ENCODE measurements at places on chromosomes 16 and 17. TPM values are rescaled to one million over a fixed set of nuclear protein-coding genes. Genes with fewer than 3 reads are reported as not detected.

The OR1A1 gene
- not detected for total RNA-seq

- no peaks in the 10 kb centered on the region for H3K27me3 ChIP-seq
- H3K4me1 ChIP-seq = no peaks in the 10 kb centered on the region
- no peak overlapping the region for H3K4me3 ChIP-seq
- no peak overlapping the region for H3K27ac ChIP-seq
- H3K36me3 ChIP-seq = no peaks in the 10 kb centered on the region
Observed at GRCh38 chr16:59405802-59406201, 671.7 kb upstream of the GOT2 start.

The HNF1B gene
- not detected for total RNA-seq

GRCh38 chr16:88195911-88196465 lies 186.8 kb upstream of the ZNF469 start:
- no peaks in the 10 kb centered on the region for H3K4me1 ChIP-seq
- no peaks in the 10 kb centered on the region for H3K36me3 ChIP-seq
- H3K27me3 ChIP-seq = no peaks in the 10 kb centered on the region
- no peak for DNase-seq

DNA sequence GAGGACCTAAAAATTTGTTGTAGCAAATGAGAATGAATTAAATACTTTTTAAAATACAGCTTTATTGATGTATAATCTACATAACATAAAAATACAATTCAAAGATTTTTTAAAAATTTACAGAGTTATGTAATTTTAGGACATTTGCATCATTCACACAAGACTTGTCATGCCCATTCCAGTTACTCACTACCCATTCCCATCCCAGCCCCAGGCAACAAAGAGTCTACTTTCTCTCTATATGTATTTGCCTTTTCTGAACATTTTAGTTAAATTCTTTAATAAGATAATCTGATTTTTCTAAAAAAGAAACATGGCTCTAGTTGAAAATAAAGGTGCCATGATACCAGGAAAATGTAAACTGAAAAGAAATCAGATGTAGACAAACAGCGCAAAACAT lies 354.2 kb downstream of the PMP22 start:
- H3K4me1 ChIP-seq = no peaks in the 10 kb centered on the region
- no peak for DNase-seq
- no peaks in the 10 kb centered on the region for H3K36me3 ChIP-seq
- H3K27me3 ChIP-seq = no peaks in the 10 kb centered on the region
- no peak overlapping the region for H3K4me3 ChIP-seq

The CCL8 gene
- total RNA-seq = not detected

The CACNG4 gene
- total RNA-seq = not detected

GRCh38 chr17:19933221-19933620 lies 44.4 kb downstream of the AKAP10 start:
- DNase-seq = no peak
- H3K27me3 ChIP-seq = no peaks in the 10 kb centered on the region
- H3K4me1 ChIP-seq = no peaks in the 10 kb centered on the region
- no peak overlapping the region for H3K27ac ChIP-seq

Data from heart right ventricle (tissue), 16 donors.